Thymus (tissue), 14 donors: ENCODE measurements at places on chromosomes 16 and 17. TPM values are rescaled to one million over a fixed set of nuclear protein-coding genes. Genes with fewer than 3 reads are reported as not detected.

The POLR2A gene
- total RNA-seq = 23.5 TPM

The OTOA gene
- 0.28 TPM for total RNA-seq

The ELMO3 gene
- 2.3 TPM for total RNA-seq

The SSTR5 gene
- total RNA-seq = not detected

The SPATA32 gene
- total RNA-seq = 0.05 TPM

The UMOD gene
- total RNA-seq = 0.28 TPM

The ATP2C2 gene
- 0.38 TPM for total RNA-seq

The TBC1D26 gene
- total RNA-seq = 0.09 TPM

The SMIM36 gene
- total RNA-seq = not detected

The ACBD4 gene
- 4.7 TPM for total RNA-seq

The TP53TG3C gene
- total RNA-seq = not detected

The TRAP1 gene
- 48.4 TPM for total RNA-seq

The CX3CL1 gene
- 1.4 TPM for total RNA-seq

The GDPD3 gene
- 1.3 TPM for total RNA-seq

The GRAP gene
- total RNA-seq = 41.9 TPM

The TBC1D16 gene
- total RNA-seq = 3.7 TPM

The SDR42E2 gene
- 0.05 TPM for total RNA-seq

The CD300H gene
- total RNA-seq = 0.38 TPM

The THRA gene
- total RNA-seq = 9.9 TPM

The TMEM100 gene
- total RNA-seq = 1.8 TPM

The HSD11B2 gene
- total RNA-seq = 0.09 TPM

The KRT39 gene
- not detected for total RNA-seq

The KRTAP9-2 gene
- total RNA-seq = not detected

The FA2H gene
- 2.0 TPM for total RNA-seq
